Psoas muscle (tissue), 8 donors: ENCODE measurements at places on chromosomes 3 and 15. TPM values are rescaled to one million over a fixed set of nuclear protein-coding genes. Genes with fewer than 3 reads are reported as not detected.
A peak's percentile ranks its signal among the peaks of the same experiment; 100 is the strongest.

DNA sequence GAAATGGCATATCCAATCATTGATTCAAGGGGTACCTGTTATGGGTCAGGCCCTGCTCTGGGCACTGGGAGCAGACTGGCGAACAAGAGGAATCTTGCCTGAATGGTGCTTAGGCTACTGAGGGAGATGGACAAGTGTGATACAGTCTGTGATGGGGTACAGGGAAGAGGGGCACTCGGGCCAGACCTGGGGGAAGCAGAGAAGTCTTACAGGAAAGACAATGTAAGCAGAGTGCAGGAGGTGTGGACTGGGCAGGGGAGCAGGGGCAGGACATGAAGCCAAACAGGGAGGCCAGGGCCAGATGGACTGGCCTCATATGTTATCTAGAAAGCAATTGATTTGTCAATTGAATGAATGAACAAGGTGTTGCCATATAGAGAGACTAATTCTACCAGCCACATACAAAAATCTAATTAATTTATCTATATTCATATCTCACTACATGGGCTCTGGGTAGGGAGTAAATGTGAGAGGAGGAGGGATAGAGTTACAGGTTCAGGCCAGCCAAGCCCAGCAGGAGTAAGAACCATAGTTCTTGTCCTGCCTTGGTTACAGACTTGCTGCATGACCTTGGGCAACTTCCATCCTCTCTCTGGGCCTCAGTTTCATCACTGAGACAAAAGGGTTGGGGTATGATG lies 3.6 kb upstream of the IGDCC4 start:
- DNase-seq = no peak

- no peak for DNase-seq
Measured at GRCh38 chr3:158205994-158206393, 96.1 kb downstream of the RSRC1 start.

- no peak for DNase-seq
Measured at GRCh38 chr15:32967521-32967920, 227.0 kb downstream of the FMN1 start.

DNA sequence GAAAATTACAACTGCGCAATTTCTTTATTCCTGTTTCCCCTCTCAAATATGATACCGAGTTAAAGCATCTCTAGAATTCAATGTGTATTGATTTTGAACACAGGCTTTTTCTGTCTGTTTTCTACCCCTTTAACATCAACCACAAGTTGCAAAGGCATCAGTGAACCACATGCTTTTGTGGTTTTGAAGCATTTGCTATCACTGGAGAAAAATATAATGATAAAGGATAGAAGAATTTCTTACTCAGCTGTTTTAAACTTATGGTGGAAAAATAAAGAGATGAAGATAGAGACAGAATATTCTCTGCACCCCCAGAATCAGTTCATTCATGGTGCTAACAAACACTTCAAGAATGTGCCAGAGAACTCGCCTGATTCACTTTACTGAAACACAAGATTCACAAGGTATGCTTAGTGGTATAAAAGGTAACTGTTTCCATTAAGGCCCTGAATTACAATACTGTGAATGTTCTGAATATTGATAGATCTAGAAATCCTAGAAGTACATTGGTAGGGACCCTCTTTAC lies 9.5 kb upstream of the DPPA4 start:
- DNase-seq = no peak

GRCh38 chr3:126106336-126107202 lies 22.6 kb upstream of the SLC41A3 start:
- DNase-seq = no peak

- DNase-seq = peak; percentile 61
Measured at GRCh38 chr3:125148836-125149235, 63.7 kb downstream of the SLC12A8 start.

DNA sequence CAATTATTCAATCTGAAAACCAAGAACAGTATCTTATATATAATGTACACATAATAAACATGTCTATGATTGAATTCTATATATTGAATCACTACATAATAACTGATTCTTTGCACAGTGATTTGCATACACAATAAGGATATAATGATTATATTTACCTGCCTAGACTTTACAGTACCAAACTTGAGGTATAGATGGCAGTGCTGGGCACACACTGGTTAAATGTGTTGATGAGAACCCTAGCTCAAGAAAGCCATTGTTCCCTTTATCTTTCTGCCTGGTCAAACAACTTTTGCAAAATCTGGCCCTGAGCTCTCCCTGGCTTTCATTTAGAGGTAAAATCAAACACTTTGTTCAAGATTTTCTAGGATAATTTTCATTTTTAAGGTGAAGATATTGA lies 697.7 kb downstream of the TUSC7 start:
- DNase-seq = no peak

- no peak for DNase-seq
Measured at GRCh38 chr3:172746475-172746874, 4.1 kb upstream of the ECT2 start.

DNA sequence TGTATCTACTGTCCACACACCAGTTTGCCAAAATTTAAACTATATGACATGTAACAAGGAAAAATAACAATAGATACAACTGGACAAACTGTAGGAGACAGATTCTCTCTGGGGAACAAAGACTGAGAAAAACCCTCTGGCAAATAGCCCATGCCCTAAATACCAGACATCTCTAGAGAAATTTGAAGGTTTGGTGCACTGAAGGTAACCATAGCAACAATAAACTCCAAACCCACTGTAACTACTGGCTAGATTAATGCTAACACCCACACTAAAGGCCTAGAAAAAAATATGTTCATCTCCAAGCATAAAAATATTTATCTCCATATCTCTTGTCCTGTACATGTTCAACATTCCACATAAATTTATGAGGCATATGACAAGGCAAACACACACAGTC lies 267.1 kb downstream of the STXBP5L start:
- DNase-seq = no peak

- DNase-seq = no peak
Measured at GRCh38 chr15:52348056-52348745, 52.6 kb upstream of the MYO5C start.

DNA sequence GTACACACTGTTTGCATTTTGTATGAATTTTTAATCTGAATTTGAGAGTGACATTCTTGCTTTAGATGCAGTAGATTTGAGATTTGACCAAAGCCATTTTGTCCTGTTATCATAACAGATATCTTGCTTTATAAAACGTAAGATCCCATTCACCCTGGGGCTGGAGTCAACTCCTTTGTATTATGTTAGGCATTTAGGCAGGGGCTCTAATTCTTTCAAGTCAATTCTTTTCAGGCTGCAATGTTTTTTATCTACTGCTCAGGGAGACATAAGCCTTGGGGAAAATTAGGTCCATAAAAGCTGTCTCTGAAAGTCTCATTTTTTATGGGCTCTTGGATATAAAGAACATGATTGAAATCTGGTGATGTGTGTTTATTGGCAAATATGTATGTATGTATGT lies 53.0 kb upstream of the CADPS start:
- DNase-seq = no peak

GRCh38 chr3:31105438-31106077 lies 211.1 kb upstream of the GADL1 start:
- no peak for DNase-seq

DNA sequence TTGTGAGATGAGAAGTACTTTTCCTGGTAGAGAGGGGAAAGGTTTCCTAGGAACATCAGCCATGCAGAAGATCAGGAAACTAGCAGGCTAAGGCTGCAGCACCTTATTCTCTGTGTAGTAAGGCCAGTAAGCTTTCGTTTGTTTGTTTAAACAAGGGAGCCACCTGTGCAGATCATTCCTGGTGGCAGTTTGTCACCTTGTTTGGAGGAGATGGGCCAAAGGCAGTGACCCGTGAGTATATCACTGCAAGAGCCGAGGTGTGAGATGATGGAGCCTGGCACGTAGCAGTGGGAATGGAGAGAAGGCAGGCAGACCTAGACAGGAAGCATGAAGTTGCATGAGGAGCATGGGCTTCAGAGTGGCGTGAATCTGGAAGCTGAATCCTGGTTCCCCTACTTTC lies 19.6 kb downstream of the ATG7 start:
- no peak for DNase-seq

DNA sequence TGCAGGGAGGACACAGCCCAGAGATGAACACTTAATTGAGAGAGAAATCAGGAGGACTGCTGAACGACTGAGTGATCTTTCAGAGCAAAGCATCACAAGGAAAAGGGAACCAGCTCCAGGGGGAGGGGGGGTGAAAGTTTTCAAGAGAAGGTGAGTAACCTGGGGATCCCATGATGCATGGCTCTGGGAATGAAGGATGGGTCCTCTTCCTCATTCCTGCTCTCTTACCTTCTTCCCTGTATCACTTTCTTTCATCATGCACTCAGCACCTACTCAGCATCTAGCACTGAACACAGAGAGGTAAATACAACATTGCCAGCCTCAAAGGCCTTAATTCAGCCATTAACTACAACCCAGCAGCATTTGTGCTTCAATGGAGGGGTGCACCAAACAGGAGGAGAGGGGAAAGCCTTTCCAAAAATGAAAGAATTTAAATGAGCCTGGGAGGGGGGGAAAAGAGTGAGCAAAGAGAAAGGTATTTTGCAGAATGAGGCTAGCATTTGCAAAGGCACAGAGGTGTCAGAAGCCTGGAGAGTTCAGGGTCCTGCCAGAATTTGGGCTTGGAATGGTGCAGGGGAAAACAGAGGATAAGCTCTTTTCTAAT lies 427.4 kb downstream of the FOXP1 start:
- no peak for DNase-seq

DNA sequence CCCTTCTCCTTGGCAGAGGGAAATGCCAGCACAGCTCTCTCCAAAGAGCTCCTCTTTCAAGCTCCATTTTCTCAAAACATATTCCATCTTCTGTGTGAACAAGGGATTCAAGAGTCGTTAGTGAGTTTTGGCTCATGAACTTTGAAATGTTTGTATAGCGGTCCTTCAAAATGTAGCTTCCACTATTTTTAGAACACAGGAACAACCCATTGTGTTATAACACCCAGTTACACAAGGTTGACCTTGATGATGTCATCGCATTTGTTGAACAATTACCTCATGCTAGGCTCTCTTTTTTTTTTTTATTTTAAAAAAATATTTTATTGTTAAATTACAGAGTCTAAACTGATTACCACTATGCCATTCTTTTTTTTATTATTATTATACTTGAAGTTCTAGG lies 251.7 kb downstream of the THSD4 start:
- DNase-seq = no peak

DNA sequence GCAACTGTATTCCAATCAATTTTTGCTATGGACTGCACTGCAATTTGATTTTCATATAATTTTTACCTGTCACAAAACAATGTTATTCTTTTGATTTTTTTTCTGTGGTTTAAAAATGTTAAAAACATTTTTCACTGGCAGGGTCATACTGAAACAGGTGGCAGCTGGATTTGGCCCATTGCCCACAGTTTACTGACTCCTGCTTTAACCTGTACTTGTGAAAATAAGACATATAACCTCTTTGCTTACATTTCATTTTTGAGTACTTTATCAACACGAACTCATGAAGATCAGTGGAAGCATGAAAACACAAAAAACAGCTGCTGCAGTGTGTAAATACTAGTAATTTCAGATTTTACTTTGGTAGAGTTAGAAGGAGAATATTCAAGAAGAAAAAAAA lies 313.1 kb downstream of the WDR72 start:
- DNase-seq = no peak

- DNase-seq = no peak
Measured at GRCh38 chr15:39530480-39531342, 50.2 kb upstream of the THBS1 start.

DNA sequence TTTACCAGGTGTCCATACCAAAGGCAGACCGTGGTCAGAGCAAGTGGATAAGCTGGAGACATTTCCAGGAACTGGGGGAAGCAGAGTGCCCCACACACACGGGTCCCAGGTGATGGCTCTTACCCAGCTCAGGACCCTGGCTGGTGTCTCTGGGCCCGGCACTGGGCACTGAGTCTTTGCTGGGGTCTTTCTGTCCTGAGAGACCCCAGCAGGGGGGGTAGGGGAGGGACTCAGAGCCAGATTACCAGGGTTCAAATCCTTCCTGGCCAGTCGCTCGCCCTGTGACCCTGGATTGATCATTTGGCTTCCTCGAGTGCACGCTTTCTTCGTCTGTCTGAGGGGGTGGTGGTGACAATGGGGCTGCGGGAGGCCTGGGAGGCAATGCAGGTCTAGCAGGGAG lies 95.7 kb downstream of the PLXNA1 start:
- DNase-seq = no peak

DNA sequence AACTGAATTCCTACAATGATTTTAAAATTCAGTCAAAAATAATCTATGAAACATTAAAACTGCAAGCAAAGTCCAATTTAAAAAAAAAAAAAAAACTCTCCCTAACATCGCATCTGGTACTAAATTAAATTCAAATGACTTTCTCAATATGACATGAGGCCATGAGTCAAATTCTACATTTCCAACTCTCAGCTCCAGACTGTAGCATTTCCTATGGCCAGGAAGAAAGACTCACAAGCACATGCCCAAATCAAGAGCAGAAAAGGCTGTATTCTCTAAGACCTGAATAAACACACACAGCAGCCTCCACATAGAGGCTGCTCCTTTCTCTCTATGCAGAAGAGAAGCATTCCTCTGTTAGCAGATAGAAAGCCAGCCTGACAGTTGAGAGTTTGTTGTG lies 729.2 kb downstream of the ROBO1 start:
- DNase-seq = no peak

GRCh38 chr3:11629716-11630115 lies 14.0 kb downstream of the VGLL4 start:
- no peak for DNase-seq

GRCh38 chr3:183074261-183074660 lies 25.0 kb downstream of the MCCC1 start:
- no peak for DNase-seq

- no peak for DNase-seq
Measured at GRCh38 chr15:79994615-79995014, 23.6 kb upstream of the BCL2A1 start.

- no peak for DNase-seq
Measured at GRCh38 chr3:42166662-42167300, 75.6 kb downstream of the TRAK1 start.

GRCh38 chr3:64059484-64060175 lies 36.3 kb upstream of the PSMD6 start:
- no peak for DNase-seq

The IL16 gene
- 2.7 TPM for total RNA-seq

The WWTR1 gene
- 24.7 TPM for total RNA-seq

The NLGN1 gene
- 0.94 TPM for total RNA-seq

The SH3GL3 gene
- not detected for total RNA-seq

The CLDN1 gene
- 0.39 TPM for total RNA-seq

The CCDC39 gene
- total RNA-seq = 0.86 TPM

The GPR27 gene
- total RNA-seq = 1.1 TPM

The IL17RE gene
- 0.43 TPM for total RNA-seq

The DNAH12 gene
- total RNA-seq = 0.34 TPM

The ANKRD34C gene
- not detected for total RNA-seq

The GABRG3 gene
- not detected for total RNA-seq

The NR2F2 gene
- 14.7 TPM for total RNA-seq

The CYP1A2 gene
- not detected for total RNA-seq

The CIDEC gene
- total RNA-seq = 0.75 TPM

The SHF gene
- total RNA-seq = 1.7 TPM

The HTR3E gene
- not detected for total RNA-seq

The PRR23B gene
- not detected for total RNA-seq
